ENCODE measurements at places on chromosomes 6 and 20.

- DNase-seq = peak; percentile 94
Observed at GRCh38 chr20:3818155-3819151, 1.9 kb upstream of the AP5S1 start.

GRCh38 chr20:10984294-10984693 lies 310.5 kb upstream of the JAG1 start:
- DNase-seq = no peak

- DNase-seq = no peak
Observed at GRCh38 chr6:110828396-110828795, 13.1 kb upstream of the CDK19 start.

DNA sequence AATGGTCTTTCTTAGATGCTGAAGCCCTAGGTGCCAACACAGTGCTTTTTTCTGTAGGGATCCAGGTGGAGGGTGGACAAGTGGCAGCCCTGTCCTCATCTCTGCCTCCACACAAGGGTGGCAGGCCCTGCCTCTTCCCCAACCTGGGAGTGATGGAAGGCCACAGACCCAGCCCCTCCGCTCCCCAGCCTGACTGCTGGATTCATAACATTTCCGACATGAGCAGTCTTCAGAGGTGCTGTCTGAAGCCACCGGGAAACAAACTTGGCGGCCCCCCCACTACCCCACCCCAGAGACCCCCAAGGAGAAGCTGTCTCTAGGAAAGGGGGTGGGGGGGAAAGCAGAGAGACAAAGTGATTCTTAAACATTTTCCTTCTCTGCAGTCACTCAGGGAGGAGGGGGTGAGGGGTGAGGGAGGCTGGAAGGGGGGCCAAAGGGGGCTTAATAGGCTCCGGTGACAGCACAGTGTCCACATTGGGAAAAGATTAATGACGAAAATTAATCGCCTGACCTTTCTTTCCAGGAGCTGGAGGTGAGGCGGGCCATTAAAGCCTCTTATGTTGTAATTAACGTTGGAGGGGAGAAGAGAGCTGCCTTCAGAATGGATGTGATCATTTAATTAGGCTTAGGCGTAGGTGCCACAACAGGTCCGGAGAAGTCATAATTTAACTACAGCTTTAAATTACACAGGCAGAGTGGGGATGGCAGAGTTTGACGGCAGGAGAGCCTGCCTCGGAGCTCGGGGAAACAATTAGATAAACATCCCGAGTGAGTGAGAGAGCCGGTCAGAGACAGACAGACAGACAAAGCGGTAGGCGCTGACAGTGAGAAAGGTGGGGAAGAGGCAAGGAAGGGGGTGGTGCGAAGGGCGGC lies 76.8 kb upstream of the FOXP4 start:
- no peak for DNase-seq

DNA sequence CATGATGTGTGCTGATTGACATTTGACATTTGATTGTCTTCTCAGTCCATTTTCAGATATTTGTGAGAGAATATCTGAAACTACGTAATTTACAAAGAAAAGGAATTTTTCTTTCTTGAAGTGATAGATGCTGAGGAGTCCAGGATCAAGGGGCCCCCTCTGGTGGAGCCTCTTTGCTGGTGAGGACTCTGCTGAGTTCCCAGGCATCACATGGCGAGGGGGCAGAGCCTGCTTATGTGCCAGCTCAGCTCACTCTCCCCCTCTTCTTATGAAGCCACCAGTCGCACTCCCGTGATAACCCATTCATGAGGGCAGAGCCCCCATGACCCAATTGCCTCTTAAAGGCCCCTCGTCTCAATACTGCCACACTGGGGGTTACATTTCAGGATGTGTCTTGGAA lies 91.3 kb downstream of the RPP40 start:
- no peak for DNase-seq

GRCh38 chr6:153511896-153512496 lies 380.9 kb upstream of the RGS17 start:
- DNase-seq = no peak

- DNase-seq = no peak
Observed at GRCh38 chr6:26514984-26515383, 14.9 kb downstream of the BTN1A1 start.

- DNase-seq = peak; percentile 68
Observed at GRCh38 chr20:4216142-4216735, 200.9 kb upstream of the RNF24 start.

DNA sequence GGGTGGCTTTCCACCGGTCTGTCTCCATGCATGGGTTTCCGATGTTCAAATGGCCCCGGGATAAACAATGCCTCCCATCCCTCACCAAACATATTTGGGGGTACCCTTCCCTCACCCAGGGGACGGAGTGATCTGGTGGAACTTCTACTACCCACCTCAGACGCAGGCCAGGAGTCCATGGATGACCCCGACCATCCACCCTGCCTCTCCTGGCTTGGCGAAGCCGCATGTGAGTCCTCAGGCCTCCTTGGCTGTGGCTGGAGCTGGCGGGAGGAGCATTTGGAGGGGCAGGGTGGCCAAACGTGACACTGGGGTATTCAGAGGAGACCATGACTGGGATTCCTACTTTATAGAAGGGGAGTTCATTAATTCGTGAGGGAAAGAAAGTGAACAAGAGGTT lies 45.9 kb upstream of the FRMD1 start:
- DNase-seq = peak; percentile 40

- DNase-seq = peak; percentile 53
Observed at GRCh38 chr20:14245368-14245970, 91.9 kb downstream of the FLRT3 start.

- DNase-seq = no peak
Observed at GRCh38 chr20:33719277-33719988, 677 bp downstream of the PXMP4 start.

- DNase-seq = no peak
Observed at GRCh38 chr6:71444222-71444621, 155.6 kb downstream of the OGFRL1 start.

DNA sequence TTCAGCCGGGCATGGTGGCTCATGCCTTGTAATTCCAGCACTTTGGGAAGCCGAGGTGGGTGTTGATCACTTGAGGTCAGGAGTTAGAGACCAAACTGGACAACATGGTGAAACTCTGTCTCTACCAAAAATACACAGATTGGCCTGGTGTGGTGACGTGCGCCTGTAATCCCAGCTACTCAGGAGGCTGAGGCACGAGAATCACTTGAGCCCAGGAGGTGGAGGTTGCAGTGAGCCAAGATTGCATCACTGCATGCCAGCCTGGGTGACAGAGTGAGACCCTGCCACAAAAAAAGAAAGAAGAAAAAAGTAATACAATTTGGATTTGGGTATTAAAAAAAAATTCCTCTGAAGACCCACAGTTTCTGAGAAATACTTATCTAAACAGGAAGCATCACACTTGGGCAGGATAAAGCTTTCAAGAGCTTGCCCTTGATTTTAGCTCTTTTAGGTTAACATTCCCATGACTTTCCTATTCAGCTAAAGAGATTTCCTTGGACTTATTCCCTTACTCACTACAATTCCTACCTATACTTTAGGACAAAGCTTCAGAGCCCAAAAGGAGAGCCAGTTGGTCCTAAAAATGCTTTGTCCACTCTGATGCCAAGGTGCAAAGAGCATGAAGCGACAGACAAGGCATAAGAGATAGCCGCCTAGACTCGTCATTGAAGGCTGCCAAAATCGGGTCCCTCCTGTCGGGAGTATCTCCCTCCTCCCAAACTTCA lies 1.9 kb downstream of the ELOVL2 start:
- no peak for DNase-seq

DNA sequence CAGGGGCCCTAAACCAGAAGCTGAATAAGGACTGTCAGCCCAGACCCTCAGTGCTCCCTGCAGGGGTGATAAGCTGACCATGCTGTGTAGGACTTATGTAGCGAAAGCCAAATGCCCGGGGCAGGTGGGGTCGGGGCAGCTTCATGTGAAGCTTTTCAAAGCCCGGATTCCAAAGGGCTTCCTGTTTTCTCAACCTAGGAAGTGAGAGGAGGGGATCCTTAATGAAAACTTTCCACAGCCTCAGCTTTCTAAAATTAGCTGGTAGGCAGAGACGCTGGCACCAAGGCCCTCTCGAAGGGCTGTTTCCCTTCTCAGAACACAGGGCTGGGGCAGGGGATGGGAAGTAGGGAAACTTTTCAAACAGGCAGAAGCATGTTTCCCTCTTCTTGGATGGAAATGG lies 148.9 kb downstream of the NFATC2 start:
- no peak for DNase-seq

GRCh38 chr20:37277253-37277593 lies 12.2 kb upstream of the MANBAL start:
- no peak for DNase-seq

GRCh38 chr20:61762167-61762710 lies 303.4 kb downstream of the TAF4 start:
- no peak for DNase-seq

- no peak for DNase-seq
Observed at GRCh38 chr20:8020314-8021079, 936 bp upstream of the TMX4 start.

DNA sequence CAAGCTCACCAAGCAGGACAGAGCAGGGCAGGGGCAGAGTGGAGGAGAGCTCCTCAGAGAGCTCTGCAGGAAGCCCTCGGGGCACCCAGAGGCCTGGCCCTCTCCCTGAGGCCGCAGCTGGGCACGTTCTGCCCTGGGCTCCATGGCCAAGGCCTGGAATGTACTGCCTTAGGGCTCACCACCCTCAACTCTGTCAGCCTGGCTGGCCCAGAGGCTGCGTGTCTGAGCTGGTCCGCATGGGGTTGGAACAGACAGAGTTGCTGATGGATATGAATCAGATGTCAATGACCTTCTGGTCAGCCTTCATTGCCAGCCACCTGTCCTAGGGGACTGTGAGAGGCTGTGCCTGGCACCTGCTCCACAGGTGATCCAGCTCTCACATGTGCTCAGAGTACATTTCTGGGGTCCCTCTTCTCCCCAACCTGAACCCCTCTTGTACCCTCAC lies 33.2 kb upstream of the PCMTD2 start:
- no peak for DNase-seq

DNA sequence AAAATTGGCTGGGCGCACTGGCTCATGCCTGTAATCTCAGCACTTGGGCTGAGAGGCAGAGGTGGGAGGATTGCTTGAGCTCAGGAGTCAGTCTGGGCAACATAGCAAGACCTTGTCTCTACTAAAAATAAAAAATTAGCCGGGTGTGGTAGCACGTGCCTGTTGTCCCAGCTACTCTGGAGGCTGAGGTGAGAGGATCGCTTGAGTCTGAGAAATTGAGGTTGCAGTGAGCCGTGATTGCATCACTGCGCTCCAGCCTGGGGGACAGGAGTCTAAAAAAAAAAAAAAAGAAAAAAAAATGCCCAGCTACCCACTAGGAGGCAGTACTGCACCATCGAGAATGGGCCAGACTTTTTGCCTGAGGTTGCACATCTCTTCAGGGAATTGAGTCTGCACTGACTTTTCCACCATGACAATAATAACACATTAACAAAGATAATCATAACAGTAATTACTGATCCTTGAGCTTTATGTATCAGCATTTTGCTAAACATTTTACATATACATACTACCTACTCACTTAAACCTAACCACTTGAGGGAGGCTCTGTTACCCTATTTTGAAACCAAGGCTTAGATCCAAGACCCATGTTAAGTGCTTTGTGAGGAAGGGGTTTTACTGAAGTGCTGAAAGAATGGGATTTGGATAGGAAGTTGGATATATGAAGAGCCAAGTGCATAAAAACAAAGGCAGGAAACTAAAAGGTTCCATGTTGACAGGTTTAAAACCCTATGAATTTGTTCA lies 21.0 kb downstream of the SRSF3 start:
- DNase-seq = peak; percentile 72

DNA sequence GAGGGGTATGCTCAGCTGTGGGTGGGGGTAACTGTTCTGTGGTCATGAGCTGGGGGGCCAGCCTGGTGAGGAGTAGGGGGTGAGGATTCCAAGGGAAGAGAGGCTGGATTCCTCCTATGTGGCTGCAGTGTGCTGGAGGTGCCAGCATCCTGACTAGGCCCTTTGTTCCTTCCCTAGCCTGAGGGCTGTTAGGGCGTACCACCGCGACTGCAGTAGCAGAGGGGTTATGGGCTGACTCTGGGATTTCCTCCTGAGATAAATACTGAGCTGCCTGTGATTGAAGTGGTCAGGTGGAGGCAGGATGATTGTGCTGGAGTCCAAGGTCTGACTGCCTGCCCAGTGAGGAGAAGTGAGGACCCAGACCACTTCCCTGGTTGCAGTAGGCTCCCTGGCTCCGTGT lies 205.3 kb downstream of the ADGRG6 start:
- peak; percentile 86 for DNase-seq

- no peak for DNase-seq
Observed at GRCh38 chr6:168988801-168989200, 264.8 kb downstream of the THBS2 start.

DNA sequence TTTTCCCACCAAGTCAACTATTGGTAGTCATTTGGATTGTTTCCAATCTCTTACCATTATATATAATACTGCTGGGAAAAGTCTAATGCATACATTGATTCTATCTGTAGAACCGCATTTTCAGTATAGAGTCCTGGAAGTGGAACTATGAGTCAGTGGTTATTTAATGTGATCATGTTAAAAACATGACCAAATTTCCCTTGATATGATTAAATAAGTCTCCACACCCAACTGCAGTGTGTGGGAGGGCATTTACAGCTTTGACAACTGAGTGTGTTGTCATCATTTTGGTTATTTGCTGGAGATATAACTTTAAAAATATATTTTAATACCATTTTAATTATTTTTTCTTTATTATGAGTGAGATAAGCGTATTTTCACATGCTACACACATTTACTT lies 1027.6 kb downstream of the EYS start:
- no peak for DNase-seq

DNA sequence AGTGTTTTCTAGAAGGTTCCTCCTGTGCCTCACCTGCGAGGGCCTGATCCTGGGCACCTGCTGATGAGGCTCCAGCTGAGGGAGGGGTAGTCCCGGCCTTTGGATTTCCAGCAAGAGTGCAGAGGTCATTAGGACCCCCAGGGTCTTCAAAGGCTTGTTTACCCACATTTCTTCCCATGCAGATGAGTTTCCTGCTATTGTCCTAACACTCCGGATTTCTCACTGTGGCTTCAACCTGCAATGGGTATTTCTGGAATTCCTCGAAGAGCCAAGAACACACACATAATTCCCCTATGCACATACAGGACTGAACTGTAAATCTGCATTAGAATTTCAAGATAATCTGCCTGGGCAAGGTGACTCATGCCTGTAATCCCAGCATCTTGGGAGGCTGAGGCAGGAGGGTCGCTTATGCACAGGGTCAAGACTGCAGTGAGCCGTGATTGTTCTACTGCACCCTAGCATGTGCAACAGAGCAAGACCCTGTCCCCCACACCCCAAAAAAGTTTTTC lies 53.9 kb downstream of the ADNP start:
- peak; percentile 22 for DNase-seq

DNA sequence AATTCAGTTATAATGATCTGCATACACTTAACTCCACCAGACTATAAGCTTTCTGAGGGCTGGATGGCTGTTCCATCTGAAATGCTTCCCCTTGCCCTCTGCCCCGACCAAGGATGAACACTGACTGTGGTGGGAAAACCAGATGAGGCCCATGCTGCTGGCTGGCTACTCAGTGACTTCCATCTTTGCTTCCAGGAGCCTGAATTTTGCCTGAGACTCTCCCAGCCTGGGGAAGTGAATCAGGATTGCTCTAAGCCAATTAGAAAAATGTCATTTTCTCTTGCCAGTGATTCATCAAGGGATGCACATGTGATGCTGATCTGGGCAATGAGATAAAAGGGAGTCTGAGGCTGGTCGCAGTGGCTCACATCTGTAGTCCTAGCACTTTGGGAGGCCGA lies 1.7 kb upstream of the TOMM34 start:
- peak; percentile 70 for DNase-seq

Measured in islet precursor cell (in vitro differentiated cells).